HT-29 (cell line): ENCODE measurements at places on chromosomes 1 and 21.

DNA sequence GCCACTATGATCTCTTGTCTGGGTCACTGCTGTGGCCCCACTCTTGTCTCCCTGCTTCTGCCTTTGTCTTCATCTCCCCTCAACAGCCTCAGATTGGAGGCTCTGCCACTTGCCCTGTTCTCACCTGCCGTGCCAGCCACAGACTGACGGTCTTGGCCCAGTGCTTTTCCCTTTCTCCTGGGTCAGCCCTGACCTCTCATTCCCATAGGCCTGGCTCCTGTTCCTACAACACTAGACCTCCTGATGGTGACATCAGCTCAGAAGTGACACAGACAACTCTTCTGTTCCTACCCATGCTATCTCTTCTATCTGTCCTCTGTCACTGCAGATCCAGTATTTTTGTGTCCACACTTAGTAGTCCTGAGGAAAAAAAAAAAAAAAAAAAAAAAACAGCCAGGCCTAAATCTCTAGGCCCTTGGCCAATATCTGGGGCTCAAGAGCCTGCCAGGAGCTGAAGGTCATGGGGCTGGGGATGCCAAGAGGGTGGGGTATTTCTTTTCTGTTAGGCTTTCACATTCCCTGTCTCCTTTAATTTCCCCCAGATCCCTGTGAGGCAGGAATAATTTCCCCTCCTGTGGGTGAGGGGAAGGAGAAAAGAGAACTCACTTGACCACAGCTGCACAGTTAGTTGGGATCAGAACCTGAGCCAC lies 42.0 kb upstream of the FOXO6 start:
- no peak for DNase-seq

GRCh38 chr1:152167835-152168534 lies 9.0 kb upstream of the RPTN start:
- peak; percentile 46 for DNase-seq

DNA sequence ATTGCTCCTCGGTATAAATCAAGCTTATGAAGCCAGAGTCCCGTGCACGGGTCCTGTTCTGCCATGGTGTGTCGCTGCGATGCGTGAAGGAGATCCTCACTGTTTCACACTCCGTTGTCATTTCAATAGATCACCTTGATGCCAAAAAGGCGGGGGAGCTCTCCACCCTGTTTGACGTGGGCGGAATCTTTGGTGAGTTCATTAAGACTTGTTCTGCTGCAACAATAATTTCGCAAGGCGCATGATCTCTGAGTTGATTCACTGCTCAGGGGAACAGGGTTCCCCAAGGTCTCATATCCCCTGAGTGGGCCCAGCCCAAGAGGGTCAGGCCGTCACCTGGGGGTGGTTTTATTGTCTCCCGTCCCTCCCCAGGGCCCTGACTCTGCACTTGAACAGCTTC lies 50.0 kb downstream of the SLC37A1 start:
- DNase-seq: no peak

DNA sequence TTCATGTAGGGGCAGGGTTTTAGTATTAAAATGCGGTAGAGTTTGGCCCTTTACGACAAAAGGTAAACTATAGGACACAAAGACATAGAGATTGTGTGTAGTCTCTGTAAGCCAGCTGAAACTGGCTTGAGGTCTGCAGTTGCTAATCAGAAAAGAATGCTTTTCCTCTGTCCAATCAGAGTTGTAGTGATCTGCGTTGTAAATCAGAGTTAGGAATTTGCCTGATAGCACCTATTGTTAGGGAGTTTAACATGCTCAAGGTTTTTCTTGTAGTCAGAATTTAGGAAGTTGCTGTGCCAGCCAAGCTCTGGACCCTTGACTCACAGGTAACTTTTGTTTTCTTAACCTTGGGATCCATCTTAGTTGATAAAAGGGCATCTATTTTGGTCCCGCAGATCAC lies 61.2 kb upstream of the VTCN1 start:
- DNase-seq: no peak

- DNase-seq: no peak
Observed at GRCh38 chr1:226482975-226483700, 65.4 kb upstream of the STUM start.

GRCh38 chr1:36988321-36988720 lies 46.0 kb downstream of the GRIK3 start:
- no peak for DNase-seq

GRCh38 chr1:218787826-218788225 lies 385.9 kb upstream of the LYPLAL1 start:
- no peak for DNase-seq

- DNase-seq: no peak
Observed at GRCh38 chr1:174964972-174965361, 34.8 kb upstream of the CACYBP start.

DNA sequence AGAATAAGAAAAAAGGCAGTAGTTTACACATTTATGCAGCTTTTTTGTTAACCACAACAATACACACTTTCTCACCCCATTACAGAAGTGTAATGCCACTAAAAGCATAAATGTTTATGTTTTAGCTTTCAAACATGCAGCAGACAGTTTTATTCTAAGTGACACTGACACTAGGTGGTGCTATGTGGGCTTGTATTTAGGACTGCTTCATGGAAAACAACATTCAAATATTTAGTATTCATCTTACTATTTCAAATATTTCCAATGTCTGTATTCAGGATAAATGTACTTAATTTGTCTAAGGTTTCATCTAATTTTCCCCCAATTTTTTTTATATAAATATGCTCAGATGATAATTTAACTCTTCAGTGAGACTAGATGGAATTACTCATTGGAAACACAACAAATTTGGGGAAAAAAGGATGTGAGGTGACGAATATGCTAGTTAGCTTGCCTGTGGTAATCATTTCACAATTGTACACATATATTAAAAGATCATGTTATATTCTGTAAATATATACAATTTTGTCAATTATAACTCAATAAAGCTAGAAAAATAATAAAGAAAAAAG lies 71.4 kb downstream of the USP1 start:
- peak; percentile 62 for DNase-seq

GRCh38 chr21:43333298-43334062 lies 93.5 kb downstream of the SIK1 start:
- peak; percentile 83 for DNase-seq

DNA sequence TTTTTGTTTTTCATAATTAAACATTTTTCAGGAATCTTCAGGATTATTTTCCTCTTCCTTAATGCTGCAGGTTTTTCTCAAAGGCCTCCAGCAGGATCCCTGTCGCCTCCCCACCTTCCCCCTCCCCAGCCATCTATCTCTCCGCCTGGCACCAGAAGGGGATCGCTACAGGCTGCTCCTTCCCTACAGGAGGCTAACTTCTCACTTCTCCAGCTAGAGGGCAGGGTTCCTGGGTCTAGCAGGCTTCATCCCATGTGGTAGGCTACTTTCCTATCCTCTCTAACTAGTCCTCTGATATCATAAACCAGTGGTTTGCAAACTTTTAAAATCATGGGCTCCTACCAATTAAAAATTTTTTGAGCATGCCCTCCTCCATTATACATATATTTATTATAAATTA lies 104.1 kb downstream of the KCNN3 start:
- DNase-seq: peak; percentile 56

DNA sequence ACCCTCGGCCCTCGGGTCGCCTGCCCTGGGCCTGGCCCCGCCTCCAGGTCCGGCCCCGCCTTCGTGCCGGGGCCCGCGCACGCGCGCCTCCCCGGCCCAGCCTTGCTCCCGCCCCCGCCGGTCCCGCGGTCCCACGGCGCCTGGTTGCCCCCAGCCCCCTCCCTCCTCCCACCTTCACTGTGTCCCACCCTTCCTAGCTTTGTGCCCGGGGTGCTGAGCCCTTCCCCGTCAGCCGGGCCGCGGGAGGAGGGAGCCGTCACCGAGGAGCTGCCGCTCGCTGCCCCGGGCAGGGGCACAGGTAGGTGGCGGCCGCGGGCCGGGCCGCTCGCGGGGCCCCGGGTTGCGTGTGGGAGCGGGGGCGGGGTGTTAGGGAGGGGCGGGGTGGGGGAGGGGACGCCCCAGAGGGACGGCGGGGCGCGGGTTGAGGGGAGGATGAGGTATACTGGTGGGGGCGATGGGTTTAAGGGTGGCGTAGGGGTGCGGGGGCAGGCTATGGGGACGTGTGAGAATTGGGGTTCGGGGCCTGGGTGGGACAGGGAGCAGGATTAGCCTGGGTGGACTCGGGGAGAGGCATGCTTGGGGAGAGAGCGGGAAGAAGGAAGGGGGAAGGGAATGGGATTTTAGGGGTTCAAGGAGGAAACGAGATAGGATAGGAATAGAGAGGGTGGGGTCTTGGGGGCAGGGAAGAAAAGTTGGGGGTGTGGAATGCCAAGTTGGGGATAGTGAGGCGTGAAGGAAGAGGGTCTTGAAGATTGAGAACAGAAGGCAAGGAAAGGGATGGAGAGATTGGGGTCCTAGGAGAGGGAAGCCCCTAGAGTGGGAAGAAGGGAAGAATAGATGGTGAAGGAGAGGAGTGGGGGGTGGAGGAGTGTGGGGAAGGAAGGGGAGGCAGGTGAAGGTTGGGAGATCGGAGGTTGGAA lies at the start of gene LRRC42:
Gene LRRC42, plus strand, starts transcription at position 99 of the 920 bp plus-strand sequence. CDS start 5,650 bp downstream, outside the sequence.
- DNase-seq: no peak

DNA sequence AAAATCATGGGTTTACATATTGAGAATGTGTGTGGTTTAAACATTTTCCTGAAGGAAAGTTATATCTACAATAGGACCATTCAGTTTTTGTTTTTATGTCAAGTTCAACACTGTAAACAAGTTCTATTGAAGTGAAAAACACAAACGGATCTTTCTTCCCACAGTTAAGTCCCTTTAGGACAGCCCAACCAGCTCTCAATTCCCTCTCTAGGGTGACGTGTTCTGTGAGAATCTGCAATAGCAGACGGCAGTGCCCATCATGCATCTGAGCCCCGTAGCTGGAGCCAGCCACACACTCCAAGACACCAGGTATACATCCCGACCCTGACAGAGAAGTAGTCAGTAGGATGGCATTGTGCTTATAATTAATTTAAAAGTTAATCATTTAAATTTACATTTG lies 26.3 kb upstream of the IVNS1ABP start:
- DNase-seq: no peak

- DNase-seq: no peak
Observed at GRCh38 chr1:154847891-154848290, 22.2 kb downstream of the KCNN3 start.

DNA sequence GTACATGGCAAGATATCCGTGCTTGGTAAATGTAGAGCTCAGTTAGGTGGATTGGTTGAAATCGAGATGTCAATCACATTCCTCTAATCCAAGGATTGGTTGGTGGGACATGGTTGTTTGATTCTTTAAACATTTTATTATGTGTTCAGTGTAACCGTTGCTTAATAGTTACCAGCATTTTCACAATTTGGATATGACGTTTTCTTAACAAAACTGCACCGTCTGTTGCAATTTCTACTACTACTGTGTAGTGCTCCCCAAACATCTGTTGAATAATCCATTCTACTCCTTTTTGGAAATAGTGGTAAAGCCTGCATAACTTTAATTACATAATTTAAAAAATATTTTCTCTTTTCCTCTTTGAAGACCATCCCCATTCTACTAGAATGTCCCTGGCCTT lies 16.3 kb downstream of the OR2B11 start:
- no peak for DNase-seq

GRCh38 chr1:226682871-226683814 lies 55.9 kb downstream of the ITPKB start:
- no peak for DNase-seq

- no peak for DNase-seq
Observed at GRCh38 chr1:186762653-186763052, 66.1 kb upstream of the PLA2G4A start.

DNA sequence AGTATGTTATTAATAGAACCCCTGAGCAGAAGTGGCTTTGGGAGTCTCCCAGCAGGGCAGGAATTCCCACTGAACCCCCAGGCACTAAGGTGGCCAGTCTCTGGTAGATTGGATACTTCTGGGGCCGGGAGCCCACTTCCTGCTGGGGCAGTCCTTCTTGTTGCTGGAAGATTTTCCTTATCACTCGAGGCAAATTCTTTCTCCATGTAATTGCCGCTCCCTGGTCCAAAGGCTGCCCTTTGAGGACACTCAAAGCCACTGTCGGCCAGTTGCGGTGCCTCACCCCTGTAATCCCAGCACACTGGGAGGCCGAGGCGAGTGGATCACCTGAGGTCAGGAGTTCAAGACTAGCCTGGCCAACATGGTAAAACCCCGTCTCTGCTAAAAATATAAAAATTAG lies 22.6 kb upstream of the TNFRSF1B start:
- DNase-seq: no peak

- no peak for DNase-seq
Observed at GRCh38 chr1:13583966-13584791, 547 bp downstream of the PDPN start.
